ENCODE measurements at places on chromosomes 13 and 19.
A peak's percentile ranks its signal among the peaks of the same experiment; 100 is the strongest.

- DNase-seq = no peak
Measured at GRCh38 chr13:101565317-101565716, 112.8 kb downstream of the ITGBL1 start.

DNA sequence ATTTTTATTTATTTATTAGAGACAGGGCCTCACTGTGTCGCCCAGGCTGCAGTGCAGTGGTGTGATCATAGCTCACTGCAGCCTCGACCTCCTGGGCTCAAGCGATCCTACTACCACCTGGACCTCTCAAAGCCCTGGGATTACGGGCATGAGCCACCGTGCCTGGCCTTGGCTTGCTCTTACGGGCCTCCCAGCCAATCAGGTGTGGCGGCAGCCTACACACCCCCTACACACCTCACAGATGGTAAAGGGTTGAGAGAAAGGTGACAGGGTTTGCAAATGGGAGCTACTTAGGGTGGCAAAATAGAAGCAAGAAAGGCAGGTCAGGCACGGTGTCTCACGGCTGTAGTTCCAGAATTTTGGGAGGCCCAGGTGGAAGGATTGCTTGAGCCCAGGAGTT is 1.0 kb upstream of the ZBTB32 start:
- no peak for DNase-seq

DNA sequence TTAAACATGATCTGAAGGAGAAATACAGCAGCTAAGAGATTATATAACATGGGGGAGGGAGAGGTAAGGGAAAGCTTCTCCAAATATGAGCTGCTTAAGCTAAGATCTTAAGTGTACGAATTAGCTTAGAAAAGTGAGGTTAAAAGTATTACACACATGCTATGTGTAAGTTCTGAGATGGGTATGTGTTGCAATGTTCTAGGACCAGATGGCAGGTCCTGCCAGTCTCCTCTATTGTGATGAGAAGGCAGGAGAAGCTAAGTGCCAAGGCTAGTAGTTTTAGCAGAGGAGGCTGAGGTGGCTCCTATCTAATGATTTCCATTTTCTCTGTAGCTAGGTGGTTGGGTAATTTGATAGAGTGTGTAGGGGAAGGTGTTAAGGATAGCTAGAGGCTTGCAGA is 57.6 kb downstream of the MICU2 start:
- no peak for DNase-seq

- DNase-seq = peak; percentile 40
Measured at GRCh38 chr13:40352802-40353562, 313.5 kb downstream of the FOXO1 start.

DNA sequence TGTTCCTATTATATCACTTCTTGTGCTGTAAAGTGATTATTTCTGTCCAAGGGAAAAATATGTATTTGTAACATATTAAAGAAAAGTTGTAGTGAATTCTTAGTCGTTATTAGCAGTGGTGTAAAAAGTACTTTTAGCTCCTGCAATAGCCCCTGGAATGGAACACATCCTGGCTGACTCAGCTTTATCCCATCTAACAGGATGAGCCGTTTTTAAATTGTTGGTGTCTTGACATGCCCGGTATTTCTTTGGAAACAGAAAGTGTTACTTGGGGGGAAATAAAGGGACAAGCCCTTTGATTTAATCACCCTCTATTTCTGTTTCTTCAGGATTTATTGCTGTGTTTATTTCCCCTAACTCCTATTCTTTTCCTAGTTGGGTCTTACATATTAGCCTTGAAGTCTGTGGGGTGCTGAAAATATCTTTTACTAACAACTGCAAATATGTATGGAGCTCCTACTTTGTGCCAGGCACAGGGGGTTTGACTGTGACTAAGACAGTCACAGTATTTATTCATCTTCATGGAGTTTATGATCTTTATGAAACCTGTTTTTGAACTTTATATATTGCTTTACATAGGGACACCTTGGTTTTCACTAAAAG is 17.9 kb downstream of the COG3 start:
- no peak for DNase-seq

Data from left ventricle myocardium superior (tissue), 1 donor.